Uterine smooth muscle cell (primary cell): ENCODE measurements at places on chromosomes 12 and 14. TPM values are rescaled to one million over a fixed set of nuclear protein-coding genes. Genes with fewer than 3 reads are reported as not detected.

Gene CCDC38
- total RNA-seq: not detected in 2 replicates

Gene RTL1
- total RNA-seq: under 0.01 TPM in 2 replicates

Gene PLEKHG3
- 2.1 and 3.3 TPM in 2 replicates for total RNA-seq

Gene BIN2
- total RNA-seq: not detected in 2 replicates

Gene TRPV4
- total RNA-seq: 0.66 and 2.2 TPM in 2 replicates

Gene AMDHD1
- under 0.01 and 0.12 TPM in 2 replicates for total RNA-seq

Gene SYCP3
- total RNA-seq: under 0.01 and 0.11 TPM in 2 replicates

Gene CDCA3
- 9.0 and 35.9 TPM in 2 replicates for total RNA-seq

Gene FGD4
- total RNA-seq: 2.1 and 3.1 TPM in 2 replicates

Gene TRMT5
- 14.5 and 15.1 TPM in 2 replicates for total RNA-seq

Gene TPPP2
- total RNA-seq: not detected in 2 replicates

Gene SLC2A14
- total RNA-seq: 0.11 and 1.1 TPM in 2 replicates

Gene DTX1
- under 0.01 TPM in 1 of 2 replicates, not detected in the other for total RNA-seq
